ENCODE measurements at places on chromosomes 6 and 20.
A peak's percentile ranks its signal among the peaks of the same experiment; 100 is the strongest.

DNA sequence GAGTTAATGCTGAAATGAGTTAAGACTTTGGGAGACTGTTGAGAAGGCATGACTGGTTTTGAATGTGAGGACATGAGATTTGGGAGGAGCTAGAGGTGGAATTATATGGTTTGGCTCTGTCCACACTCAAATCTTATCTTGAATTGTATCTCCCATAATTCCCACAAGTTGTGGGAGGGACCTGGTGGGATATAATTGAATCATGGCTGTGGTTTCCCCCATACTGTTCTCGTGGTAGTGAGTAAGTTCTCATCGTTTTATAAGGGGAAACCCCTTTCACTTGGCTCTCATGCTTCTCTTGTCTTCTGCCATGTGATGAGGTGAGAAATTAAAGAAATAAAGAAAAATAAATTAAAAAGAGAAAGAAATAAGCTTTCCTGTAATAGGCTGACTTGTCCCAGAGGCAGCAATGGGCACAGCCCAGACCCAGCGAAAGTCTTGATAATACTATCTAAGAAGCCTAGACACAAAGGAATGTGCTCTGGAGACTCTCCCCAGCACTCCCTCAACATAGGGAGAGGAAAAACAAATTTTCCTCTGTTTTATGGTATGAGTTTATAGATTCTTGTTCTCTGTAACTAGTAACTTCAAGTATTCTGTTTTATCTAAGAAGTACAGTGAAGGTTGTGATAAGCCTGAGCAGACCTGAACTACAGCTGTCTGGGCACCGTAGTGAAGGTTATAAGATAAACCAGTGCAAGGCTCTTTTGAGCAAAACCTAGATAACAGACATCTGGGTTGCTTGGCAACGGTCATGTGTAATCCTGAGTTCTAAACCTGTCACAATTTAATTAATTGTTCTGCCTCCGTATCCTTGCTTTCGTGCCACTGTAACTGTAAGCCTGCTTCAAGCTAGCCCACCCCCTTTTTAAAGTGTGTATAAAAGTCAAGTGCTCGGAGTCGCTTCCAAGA lies 88.9 kb upstream of the ECI2 start:
- no peak for DNase-seq

DNA sequence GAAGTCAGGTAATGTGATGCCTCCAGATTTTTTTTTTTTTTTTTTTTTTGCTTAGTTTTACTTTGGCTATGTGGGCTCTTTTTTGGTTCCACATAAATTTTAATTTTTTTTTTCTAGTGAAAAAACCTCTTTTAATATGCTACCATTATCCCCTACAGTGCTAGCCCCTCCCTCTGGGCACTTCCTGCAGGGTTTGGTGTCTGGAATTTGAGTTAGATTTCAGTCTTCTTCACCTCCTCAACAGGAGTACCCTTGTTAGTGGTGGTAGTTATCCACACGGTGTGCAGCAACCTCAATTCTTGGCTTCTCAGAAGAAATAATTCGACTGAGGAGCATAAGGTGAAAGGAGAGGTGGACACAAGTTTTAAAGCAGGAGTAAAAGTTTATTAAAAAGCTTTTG lies 128.8 kb upstream of the SYNCRIP start:
- DNase-seq = no peak

DNA sequence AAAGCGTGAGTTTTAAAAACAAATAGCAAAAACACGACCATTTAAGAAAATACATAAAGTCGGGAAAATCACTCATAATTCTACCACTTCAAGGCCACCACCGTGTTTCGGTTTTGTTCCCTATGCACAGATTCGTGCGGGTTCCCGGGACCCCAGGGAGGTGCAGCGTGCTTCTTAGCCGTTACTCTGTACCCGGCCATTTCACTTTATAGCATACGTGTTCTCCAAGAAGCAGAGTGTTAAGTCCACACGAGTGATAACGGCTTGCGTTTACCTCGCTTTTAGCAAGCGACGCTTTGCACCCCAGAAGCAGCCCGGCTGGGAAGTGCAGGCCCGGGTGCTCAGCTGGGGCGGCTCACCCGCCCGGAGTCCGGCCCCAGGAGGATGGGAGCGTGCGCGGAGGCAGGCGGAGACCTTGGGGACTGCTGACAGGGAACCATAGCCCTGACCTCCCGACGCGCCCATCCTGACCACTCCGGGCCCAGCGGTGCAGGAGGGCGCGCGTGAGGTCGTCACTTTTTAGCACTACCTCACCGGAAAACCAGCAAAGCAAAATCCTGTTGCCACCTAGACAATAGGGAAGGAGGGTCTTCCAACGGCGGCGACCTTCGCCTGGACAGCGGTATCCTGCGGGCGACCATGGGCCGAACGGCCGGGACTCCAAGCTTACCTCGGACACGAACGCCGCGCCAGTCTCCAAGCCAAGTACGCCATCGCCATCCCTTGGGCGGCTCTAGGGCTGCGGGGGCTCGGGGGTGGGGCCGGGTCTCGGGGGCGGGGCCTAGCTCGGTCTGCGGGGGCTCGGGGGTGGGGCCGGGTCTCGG lies at the start of gene ECI2:
TSS of gene ECI2 (minus strand) at position 735 of the 824 bp plus-strand sequence. CDS start at position 720, 15 bp downstream.
- DNase-seq = peak; percentile 25

DNA sequence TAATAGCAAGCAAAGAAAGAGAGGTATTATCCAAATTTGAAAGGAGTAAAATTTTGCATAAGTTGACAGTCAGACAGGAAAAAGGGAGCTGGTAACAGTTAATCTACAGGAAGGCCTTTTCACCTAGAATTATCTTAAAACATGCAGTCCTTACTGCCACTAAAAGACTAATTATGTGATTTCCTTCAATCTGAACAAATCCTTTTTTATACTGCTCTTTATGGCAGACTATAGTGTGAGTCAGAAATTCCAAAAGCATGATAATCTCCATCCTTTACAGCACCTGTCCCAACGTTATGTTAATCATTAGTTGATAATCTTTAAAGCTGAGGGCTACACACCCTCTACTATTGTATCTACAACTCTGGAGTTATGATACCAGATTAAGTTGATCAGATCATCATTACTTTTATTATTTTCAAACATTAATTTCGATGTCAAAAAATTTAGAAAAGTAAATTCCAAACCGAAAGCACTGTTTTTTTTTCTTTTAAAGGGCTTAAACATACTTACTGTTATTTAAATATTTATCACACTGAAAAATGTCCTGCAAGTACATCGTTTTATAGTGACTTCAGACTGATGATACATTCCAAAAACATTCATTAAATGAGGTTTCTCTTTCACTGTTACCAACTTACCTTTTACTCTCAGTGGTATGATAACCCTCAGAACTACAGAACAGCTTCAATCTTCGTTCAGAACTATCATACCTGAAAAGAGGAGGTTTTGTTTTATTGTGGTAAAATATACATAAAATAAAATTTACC lies 33.2 kb upstream of the AKAP7 start:
- DNase-seq = no peak

GRCh38 chr6:51303338-51303737 lies 484.7 kb downstream of the TFAP2B start:
- no peak for DNase-seq

DNA sequence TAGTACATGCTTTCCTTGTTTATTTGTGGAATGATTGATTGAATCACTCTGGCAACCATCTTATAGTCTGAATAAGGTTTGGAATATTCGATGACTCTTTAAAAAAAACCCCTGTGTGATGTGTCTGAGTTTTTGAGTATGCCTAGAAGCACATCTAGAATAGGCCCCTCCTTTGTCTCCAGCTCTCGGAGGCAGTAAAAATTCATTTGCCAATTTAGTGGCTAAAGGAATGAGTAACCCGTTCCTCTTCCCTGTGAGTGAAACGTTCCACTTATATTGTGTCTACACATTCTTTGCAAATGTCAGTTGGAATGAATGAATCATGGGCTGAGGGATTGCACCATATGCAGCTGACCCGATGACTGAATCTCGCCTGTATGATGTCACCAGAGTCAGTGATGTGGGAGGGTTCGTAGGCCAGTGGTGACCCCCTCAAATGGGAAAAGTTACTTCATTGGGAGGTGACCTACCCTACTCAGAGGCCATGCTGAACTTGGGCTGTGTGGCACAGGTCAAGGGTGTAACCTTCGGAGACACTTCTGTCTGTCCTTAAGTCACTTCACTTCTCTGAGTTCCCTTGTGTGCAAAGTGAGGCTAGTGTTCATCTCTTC lies 21.6 kb downstream of the MOCS3 start:
- DNase-seq = no peak

DNA sequence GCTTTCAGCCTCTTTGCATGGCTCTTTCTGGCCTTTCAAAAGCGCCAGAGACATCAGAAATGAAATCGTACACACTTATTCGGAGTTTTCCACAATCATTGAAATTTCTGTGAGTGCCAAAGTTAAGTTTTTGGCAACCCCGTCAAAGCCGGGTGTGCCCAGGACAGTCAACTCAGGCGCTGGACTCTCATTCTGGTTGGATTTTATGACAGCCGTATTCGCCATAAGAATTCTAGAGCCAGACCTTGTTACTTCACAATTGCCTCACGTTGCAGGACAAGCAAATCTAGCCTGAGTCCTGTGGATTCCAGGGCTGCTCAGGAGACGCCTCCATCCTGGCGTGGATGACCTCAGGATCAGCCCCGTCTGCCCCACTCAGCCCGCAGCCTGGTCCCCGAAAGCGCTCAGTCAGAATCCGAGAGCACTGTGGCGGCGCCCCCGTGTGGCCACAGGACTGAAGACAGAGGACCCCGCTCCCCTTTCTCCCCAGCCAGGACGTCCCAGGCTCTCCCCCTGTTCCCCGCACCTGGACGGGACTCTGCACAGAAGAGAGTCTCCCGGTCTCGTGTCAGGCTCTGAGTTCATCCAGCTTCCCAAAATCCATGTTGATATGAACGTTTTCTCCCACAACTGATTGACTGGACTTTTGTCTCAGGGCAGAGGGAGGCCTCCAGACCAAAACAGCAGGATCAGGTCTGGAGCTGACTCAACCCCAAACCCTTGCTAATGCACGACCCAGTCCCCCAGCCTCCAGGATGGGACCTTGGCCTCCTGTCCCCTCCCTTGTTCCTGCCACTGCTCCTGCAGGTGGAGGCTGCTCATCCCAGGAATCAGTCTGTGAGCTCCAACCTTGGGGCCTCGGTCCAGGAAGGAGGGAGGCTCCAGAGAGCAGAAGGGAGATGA lies 38.2 kb downstream of the MICA start:
- no peak for DNase-seq

DNA sequence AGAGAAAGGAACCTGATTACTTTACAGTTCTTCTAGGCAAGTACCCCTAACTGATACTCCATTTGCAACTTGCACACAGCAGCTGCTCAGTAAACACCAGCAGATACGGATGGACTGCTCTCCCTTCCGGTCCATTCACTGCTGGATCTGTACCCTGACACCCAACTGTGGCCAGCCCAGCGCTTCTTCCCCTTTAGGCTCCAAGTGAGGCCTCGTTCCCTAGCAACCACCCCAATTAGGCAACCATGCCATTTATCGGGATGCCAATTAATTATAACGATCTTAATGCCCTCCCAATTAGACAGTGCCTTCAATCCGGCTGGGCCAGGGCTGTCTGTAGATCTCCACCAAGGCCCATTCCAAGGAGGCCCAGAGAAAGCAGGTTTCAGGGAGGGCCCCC lies 3.2 kb downstream of the SULF2 start:
- DNase-seq = no peak

- DNase-seq = no peak
These were observed 128.8 kb upstream of the QKI start for GRCh38 chr6:163285691-163286090.

DNA sequence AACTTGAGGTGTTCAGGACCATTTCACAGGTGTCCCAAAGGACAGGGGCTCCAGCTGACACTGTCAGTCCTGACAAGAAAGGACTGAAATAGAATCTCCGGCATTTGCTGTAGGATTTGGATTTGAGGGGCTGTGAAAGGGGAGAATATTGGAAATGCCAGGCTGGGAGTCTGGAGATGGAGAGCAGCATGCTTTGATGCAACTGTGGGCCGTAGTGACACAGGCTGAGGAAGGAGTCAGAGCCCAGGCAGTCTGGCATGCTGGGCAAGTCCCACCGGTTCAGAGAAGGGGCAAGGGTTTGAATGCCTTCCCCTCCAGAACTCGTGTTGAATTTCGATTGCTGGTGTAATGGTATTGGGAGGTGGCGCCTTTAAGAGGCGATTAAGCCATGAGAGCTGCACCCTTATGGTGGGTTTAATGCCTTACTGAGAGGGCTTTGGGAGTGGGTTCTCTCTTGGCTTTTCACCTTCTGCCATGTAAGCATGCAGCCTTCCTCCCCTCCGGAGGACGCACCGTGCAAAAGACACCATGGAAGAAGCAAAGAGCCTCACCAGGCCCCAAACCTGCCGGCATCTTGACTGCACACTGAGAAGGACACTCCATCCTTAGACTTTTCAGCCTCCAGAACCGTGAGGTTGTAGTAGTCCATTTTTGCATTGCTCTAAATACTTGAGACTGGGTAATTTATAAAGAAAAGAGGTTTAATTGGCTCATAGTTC lies 9.4 kb upstream of the PYGB start:
- no peak for DNase-seq

- DNase-seq = no peak
These were observed 162.0 kb upstream of the SIM1 start for GRCh38 chr6:100626721-100627120.

DNA sequence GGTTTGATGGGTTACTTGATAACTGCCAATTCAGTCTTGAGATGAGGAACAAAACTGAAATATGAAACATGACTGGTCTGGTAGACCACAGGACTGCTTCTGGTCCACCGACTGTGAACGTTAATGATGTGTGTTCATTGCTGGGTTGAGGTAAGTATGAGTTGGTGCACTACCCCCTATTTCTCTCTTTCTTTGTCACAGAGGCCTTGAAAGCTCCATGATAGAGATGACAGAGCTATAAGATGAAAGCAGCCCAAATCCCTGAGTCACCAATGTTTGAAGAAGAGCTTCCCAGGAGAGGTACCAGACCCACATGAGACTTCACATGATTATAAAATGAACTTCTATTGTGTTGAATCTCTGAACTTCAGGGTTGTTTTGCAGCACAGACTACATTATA lies 555.5 kb downstream of the PTPRT start:
- DNase-seq = no peak

DNA sequence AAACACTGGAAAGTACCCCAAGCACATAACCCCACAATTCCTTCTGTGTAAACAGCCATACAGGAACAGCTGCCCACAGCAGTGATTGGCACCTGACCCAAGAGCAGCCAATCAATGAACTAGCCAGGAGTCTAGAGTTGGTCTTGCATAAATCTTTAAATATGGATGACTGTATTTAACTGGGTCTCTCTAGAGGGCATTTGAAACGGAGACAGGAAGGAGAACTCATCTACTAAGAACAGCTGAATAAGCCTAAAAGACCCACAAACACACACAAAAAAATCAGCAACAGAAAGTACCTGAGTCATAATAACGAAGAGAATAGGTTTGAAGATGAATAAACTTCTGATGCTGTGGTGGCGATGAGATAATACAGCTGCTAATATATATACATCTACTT lies 49.0 kb upstream of the ASF1A start:
- DNase-seq = no peak

GRCh38 chr20:32789896-32790750 lies 27.9 kb downstream of the DNMT3B start:
- peak; percentile 34 for DNase-seq

GRCh38 chr6:89145091-89145955 lies 532 bp upstream of the PM20D2 start:
- DNase-seq = no peak

DNA sequence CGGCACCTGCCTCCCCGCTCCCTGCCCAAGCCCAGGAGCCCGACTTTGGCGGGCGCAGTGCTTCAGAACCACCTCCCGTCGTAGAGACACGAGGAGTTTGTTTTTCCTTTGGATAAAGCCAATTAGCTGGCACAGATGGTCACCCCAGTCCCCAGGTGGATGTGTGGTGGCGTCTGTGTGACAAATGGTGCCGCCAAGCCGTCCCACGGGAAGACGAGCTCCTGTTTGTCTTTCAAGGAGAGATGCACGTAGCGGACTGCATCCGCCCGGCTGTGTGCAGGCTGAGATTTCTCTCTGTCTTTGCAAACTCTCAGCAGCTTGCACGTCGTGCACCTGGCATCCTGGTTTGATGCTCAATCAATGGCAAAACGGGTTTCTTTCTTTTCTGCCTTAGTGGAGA lies 16.1 kb upstream of the MRGBP start:
- DNase-seq = no peak

Data from stimulated activated CD4-positive, alpha-beta T cell treated with anti-CD3 and anti-CD28 coated beads, TNF-alpha, amount 100 ng/mL, for 1 hour (primary cell).